ENCODE measurements at places on chromosomes 13 and 19.

GRCh38 chr13:39433651-39434050 is 169.3 kb downstream of the LHFPL6 start:
- no peak for DNase-seq

GRCh38 chr13:43963726-43964125 is 84.0 kb downstream of the LACC1 start:
- no peak for DNase-seq

GRCh38 chr19:45117671-45118070 is 24.7 kb downstream of the PPP1R37 start:
- no peak for DNase-seq

DNA sequence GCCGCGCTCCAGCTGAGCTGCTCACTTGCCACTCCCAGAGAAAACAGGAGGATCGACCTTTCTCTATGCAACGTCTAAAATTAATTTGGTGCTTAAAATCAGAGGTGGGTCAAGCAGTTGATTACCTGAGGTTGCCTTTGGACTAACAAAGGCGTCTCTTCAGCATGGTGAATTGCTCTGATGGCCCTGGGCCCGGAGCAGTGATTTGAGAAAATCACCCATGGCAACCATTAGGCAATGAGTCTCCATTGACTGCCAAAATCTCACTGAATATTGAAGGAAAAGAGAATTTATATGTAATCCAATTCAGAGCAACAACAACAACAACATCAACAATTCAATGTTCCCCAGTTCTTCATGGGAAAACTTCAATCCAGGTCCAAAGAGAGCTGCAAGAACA is 61.8 kb downstream of the IRS2 start:
- no peak for DNase-seq

DNA sequence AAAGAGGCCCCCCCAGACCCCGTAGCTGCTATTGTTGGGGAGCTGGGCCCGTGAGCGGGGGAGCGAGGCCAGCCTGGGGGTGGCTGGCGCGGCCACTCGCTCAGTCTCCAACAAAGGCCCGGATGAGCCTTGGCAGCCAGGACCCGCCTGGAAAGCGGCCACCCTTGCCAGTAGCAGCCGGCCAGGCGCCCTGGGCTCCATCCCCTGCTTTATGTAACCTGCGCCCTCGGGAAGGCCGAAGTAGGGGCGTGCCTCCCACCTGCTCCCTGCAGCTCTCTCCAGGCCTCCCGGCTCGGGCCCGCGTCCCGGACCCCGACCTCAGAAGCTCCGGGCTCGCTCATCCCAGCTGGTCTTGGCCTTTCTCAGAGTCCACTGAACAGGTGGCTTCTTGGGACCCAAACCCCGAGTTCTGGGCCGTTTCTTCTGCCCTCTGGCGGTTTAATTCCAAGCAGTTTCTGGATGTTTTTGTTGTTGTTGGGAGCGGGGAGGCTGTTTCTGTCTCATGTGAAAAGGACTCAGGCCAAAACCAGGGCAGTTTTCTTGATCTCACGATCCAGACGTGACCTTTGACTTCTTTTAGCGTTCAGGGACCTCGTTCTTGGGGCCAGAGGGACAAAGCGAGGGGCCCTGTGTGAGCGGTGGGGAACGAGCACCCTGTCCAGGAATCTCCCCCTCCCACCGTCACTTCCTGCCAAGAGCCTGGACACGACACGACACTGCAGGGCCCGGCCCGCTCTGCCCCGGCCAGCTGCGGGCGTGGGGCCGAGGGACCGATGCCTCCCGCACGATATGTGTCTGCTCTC is 1.2 kb downstream of the CDC34 start:
- peak; percentile 36 for DNase-seq

GRCh38 chr19:944663-945241 is 18.9 kb downstream of the ARID3A start:
- DNase-seq = no peak

- DNase-seq = no peak
Observed at GRCh38 chr19:56159009-56159559, 16.7 kb upstream of the GALP start.

DNA sequence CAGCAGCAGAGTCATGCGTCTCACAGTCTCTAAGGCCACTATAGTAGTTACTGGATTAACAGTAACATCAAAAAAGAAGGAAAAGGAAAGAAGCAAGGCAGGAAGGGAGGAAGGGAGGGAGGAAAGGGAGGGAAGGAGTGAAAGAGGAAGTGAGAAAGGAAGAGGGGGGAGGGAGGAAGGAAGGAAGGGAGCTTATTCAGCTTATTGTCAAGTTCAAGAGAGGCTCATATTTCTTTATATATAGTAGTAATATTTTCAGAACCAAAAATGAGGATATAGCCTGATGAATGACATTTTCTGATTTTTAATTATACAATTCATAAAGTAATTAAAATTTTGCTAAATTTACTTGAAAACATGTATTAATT is 17.7 kb upstream of the RUBCNL start:
- no peak for DNase-seq

GRCh38 chr19:37655301-37655688 is at the start of gene ZFP30:
ZFP30 (minus strand) TSS chr19:37655465; CDS start chr19:37647822, 7,643 bp downstream.
- DNase-seq = peak; percentile 71

- no peak for DNase-seq
Observed at GRCh38 chr19:8566855-8567254, 10.4 kb downstream of the MYO1F start.

GRCh38 chr13:30577401-30577852 is 40.3 kb upstream of the USPL1 start:
- peak; percentile 36 for DNase-seq

DNA sequence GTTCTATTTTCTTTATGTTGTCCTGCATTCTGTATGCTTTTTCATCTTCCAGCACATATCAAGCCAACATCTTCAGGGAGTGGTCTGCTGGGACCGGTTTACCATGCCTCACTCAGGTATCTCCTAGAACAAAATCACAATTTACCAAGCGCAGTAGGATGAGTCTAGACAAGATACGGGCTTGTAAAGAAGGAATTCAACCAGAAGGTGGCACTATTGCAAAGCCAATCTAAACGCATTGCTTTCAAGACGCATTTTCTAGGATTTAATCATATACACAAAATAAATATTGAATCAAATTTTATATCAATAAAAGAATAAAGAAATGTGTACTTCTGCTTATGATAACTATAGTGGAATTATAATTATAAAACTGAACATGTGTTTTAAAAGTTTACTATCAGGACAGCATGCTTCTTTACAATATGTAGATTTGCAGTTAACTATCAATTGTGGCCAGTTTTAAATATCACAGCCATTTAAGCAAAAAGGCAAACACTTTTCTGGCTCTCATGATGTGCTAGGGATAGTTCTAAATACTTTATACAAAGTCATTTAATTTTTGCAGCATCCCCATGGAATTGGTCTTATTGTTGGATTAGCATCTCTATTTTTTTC is 16.1 kb upstream of the TPP2 start:
- no peak for DNase-seq

GRCh38 chr13:50255639-50256038 is 240.4 kb downstream of the KCNRG start:
- no peak for DNase-seq

DNA sequence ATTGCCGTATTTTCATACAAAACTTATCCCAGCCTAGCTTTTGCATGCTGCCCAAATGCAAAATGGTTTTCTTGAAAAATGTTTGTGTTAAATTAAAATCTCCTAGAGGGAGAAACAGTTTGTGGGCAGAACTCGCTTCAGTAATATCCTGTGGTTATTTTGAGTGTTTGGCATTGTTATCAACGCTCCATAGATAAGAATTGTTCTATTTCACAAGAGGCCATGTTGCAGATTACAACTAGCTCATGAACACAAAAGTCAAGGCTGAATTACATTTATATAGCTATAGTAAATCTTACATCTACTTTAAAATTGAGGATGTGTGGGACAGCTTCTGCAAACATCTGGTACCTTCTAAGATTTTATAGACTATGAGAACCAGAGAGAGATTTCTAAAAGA is 447.9 kb downstream of the DCT start:
- no peak for DNase-seq
